ENCODE measurements at places on chromosomes 2 and 18. TPM values are rescaled to one million over a fixed set of nuclear protein-coding genes. Genes with fewer than 3 reads are reported as not detected.

- peak; percentile 22 for DNase-seq
Measured at GRCh38 chr18:79577451-79578395, 101.9 kb upstream of the CTDP1 start.

- peak; percentile 87 for DNase-seq
Measured at GRCh38 chr2:70647873-70648481, 94.4 kb upstream of the TGFA start.

DNA sequence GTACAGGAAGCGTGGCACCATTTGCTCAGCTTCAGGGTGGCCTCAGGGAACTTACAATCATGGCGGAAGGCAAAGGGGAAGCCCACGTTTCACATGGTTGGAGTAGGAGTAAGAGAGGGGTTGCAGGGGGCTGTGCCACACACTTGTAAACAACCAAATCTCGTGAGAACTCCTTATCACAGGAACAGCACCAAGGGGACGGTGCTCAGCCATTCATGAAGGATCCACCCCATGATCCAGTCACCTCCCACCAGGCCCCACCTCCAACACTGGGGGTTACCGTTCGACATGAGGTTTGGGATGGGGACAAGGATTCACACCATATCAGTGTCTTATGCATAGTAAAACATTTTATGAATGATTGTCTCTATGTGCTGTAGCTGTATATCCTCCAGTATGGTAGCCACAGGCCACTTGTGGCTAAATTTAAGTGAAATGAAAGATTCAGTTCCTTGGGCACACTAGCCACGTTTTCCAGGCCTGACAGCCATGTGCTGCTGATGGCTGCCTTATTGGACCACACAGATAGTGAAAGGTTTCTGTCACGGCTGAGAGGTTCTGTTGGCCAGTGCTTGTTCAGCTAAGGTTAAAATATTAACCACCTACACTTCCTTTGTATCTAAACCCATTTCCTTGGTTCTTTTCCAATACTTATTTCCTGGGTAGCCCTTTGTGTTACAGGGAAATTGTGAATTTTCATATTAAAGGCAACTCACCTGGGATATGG is 77.3 kb downstream of the AGAP1 start:
- no peak for DNase-seq

SERPINB11 gene
- total RNA-seq, result not detected

MDH1B gene
- total RNA-seq, result 1.3 TPM

DNA sequence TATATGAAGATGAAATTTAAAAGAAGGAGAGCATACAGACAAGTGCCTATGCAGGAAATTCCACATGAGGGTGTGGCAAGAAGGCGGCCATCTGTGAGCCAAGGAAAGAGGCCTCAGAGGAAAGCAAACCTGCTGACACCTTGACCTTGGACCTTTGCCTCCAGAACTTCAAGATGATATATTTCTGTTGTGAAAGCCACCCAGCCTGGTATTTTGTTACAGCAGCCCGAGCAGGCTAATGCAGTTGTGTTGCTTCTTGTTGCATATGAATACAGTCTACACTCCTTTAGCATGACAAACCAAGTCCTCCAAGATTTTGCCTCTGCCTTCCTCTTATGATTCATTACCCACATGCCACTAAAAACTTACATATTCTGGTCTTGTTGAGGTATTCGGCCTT is 374.8 kb upstream of the TRIB2 start:
- DNase-seq, result no peak

GRCh38 chr2:45925026-45925425 is 273.6 kb downstream of the PRKCE start:
- DNase-seq, result no peak

DNA sequence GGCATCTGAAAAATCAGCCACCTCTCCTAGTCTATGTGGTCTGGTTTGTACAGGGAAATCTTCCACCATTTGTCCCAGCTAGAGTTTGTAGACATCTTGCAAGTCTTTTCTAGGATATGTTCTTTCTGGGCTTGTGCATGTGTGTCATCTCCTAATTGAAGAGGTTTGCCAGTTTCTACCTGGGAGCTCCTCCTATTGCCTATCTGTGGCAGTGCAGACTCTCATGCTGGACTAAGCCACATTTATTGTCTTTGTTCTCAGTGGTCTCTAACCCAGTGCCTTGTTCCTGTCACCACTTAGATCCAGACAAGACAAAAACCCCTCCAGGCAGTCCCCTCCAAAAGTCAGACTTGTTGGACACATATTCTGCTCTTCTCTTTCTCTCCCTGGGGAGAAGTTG is 72.0 kb upstream of the MRPS9 start:
- DNase-seq, result peak; percentile 41

MRO gene
- total RNA-seq, result 0.57 TPM

HOXD8 gene
- not detected for total RNA-seq

- DNase-seq, result no peak
Measured at GRCh38 chr2:236262238-236262637, 2.0 kb downstream of the ASB18 start.

ATP6V1B1 gene
- total RNA-seq, result not detected

DNA sequence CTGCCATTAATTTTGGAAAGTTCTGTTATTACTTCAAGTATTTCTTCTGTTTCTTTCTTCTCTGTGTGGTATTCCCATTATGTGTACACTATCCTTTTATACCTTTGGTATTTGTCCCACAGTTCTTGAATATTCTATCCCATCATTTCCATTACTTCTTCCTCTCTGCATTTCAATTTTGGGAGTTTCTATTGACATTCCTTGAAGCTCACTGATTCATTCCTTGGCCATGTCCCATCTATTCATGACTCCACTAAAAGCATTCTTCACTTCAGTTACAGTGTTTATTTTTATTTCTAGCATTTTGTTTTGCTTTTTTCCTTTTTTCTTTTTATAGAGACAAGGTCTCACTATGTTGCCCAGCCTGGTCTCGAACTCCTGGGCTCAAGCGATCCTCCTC is 30.3 kb downstream of the PROC start:
- no peak for DNase-seq

- DNase-seq, result peak; percentile 62
Measured at GRCh38 chr2:81324046-81324445, 1019.5 kb upstream of the LRRTM1 start.

DNA sequence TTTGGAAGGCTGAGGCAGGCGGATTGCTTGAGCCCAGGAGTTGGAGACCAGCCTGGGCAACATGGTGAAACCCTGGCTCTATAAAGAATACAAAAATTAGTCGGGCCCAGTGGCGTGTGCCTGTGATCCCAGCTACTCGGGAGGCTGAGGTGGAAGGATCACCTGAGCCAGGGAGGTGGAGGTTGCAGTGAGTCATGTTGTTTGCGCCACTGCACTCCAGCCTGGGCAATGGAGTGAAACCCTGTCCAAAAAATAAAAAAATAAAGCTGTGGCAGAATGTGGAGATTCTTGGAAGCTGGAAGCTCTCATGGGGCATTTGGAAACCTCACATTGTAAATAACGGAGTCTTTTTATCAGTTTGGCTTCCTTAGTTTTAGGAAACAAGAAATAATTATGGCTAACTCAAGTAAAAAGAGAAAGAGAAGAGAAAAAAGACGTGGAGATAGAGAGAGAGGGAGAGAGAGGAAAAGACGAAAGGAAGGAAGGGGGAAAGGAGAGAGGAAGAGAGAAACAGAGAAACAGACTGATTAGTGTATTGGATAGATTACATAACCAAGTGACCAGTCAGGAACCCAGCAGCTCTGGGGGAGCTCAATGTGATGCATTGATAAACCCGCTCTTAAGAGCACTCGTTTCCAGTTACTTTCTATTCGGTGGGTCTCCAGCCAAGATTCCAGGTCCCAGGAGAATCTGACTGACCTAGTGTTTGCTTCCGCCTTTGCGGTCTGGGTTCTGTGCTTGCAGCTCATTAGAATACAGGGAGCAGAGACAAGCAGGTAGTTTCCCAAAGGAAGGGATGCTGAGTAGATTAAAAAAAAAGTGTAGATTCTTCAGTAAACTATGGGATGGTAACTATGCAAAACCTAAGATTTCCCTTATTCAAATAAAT is 1.1 kb upstream of the SPAST start:
- peak; percentile 55 for DNase-seq

- DNase-seq, result no peak
Measured at GRCh38 chr2:174881678-174882077, 117.4 kb upstream of the CHRNA1 start.

All from H9 (cell line).